ENCODE measurements at places on chromosomes 12 and 14.

GRCh38 chr12:50132505-50133135 is 20.6 kb downstream of the COX14 start:
- DNase-seq, result no peak

- no peak for DNase-seq
These were observed 192.5 kb downstream of the KTN1 start for GRCh38 chr14:55772486-55772885.

- DNase-seq, result no peak
These were observed 5.4 kb downstream of the KCNH5 start for GRCh38 chr14:63039866-63040265.

- DNase-seq, result peak; percentile 71
These were observed 652 bp downstream of the SUPT16H start for GRCh38 chr14:21382886-21383847.

DNA sequence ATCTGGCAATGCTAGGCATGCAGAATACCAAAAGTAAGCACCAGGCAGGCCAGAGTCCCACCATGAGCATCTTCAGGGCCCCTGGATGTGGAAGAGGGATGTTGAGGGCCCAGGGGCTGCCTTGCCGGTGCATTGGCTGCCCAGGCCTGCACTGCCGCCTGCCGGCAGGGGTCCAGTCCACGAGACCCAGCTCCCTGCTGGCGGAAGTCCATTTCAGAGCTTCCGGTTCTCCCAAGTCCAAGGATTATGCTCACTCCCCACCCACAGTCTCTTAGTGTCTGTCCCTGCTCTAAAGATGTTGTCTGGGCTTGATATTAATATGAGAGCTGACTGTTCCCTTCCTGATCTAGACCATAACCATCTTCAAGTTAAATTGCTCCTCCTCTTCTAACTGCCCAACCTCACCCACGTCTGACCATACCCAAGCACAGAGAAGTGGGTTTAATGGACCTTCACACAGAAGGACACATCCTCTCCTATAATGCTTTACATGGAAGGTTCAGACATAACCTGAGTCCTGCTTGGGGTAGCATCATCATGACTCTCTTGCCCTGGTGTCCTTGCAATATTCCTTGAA is 117.4 kb downstream of the DAD1 start:
- DNase-seq, result no peak

DNA sequence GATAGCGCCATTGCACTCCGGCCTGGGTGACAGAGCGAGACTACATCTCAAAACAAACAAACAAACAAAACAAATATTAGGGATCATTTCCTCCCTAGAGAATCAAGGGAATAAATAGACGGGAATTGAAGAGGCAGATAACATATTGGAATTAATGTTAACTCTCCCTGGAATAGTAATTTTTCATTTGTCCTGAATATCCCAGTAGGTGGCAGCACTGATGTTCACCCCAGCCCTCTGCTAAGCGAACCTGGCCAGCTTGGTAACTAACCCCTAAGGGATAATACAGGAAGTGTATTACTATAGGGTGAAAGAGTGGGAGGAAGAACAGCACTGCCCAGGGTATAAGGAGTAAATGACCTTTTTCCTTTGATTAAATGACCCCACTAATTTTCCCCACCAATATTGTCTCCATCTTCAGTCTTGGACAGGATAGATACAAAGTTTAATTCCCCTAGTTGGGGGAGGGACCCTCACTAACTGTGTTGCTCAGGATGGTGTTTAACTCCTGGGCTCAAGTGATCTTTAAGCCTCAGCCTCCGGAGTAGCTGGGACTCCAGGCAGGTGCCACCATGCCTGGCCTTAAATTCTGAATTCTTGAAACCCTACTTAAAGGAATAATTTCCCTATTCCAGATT is 40.5 kb downstream of the SLC2A14 start:
- DNase-seq, result peak; percentile 61

GRCh38 chr14:70631948-70632347 is 9.8 kb upstream of the TTC9 start:
- DNase-seq, result no peak

DNA sequence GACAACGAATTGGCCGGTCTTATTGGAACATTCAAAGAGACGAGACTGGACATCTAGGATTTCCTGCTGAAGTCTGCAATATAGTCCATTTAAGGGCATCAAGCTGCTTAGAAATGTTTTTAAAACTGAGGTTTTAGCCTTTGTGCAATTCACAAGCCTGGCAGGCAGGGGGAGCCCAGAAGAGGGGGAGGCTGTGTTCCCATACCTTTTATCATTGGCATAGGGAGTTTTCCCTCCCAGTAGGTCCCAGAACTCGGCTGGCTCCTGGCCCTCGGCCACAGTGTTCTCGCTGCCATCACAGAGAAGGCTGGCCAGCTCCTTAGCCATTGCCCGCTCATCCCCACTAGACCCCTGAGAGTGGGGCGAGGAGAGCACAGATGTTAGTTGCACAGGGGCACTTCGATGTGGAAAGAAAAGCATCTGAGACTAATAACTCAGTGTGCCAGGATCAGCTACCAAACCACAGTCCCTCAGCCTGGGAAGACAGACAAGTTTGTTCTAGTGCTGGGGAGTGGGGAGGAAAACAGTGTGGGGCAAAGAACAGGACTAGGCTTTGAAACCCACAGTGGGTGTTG is 15.1 kb downstream of the AVIL start:
- peak; percentile 60 for DNase-seq

- DNase-seq, result peak; percentile 79
These were observed at the start of gene IGFBP6 for GRCh38 chr12:53097564-53098353. Gene IGFBP6, plus strand, starts transcription at chr12:53097667. Its CDS starts 51 bp downstream, at chr12:53097718.

DNA sequence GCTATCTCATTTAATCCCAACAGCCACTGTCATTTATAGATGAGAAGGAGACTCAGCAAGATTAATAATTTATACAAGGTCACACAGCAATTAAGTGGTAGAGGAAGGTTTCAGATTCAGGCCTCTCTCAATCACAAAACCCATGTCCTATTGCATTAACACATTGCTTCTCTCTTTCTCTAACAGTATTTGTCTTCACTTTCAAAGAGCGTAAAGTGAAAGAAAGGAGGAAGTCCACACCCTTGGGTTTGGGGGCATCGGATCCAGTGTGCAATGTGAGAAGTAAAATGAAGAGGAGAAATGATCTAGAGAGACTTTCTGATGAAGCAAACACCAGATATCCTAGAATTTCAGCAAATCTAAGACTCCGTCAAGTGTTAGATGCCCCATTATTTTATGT is 7.0 kb upstream of the VRK1 start:
- no peak for DNase-seq

DNA sequence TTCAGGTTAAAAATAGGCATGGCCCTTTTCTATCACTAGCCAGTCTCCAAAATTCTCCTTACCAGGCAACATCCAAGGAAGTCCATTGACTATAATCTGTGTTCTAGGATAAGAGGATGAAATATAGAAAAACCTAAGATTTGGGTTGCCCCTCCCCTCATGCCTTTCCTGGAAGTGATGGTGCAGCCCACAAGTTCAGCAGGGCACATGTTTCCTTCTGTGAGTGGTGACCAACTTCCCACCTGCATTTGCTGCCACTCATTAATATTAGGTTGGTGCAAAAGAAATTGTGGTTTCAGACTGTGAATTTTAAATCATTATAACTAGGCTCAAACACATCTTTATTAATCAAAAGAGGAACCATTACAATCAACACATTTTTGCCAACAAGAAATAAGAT is 250.5 kb upstream of the FKBP4 start:
- no peak for DNase-seq

DNA sequence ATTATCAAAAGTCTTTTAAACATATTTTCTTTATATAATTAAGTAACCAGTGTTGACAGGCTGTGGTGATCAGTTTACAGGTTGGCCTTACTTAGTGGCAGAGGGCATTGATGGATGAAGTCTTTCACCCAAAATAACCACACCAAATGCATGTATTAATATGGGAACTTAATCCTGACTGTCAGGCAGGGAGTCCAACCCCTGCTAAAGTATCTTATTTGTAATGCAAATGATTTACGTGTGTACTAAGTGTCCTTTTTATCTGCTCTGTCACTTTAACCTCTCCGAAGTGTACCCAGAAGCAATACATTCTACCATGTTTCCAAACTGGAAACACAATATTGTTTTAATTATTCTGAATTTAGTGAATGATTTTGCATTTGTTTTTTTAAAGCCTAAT is 1.4 kb downstream of the MYBPC1 start:
- no peak for DNase-seq

DNA sequence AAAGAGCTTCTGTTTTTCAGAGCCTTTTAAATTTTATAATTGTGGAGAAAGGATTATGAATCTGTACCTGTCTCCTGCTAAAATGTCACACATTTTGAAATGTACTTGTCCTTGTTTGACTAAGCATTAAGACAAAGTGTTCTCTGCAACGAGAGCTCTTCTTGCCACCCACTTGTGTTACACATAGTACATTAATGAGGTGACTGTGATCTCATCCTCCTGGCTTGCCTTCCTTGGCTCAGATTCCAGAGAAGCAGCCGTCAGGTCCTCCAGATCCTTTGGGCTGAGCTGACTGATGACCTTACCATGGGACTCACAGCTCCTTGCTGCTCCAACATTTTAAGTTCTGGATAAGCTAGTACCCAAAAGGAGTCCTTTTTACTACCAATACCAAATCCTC is 81.4 kb downstream of the BBS10 start:
- DNase-seq, result no peak

DNA sequence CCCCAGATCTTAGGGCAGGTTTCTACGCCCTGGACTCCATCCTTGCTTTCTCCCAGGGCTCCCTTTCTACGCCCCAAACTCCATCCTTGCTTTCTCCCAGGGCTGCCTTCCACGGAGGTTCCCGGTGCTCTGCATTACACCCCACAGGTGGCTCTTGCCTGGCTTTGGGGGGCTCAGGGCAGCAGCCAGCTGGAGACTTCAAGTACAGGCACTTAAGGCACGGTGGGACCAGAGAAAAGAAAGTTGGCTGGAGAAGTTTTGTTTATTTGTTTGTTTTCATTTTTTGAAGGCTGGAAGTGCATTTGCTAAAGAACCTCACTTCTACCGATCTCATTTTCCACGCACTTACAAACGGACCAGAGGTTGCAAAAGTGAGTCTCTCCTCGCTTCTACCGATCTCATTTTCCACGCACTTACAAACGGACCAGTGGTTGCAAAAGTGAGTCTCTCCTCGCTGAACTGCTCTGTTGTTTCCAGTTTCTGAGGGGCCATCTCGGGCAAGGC is 103.8 kb upstream of the MED13L start:
- DNase-seq, result no peak

DNA sequence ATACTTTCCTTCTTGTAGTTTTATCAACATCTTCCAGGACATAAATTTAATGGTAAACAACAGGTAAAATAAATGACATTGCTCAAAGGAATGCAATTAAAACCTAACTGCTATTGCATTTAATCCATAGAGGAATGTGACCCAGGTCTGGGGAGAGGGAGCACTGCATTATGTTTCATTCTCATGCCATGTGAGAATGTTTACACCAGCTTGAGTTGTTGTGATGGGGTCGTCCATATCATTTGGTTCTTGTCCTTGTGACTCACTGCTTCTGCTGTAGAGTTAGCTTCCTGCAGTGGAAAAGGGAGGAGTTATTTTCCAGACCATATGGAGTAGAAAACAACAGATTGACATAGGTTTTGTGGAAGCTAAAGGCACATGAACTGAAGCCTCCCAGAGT is 129.3 kb upstream of the PMCH start:
- DNase-seq, result no peak

- DNase-seq, result no peak
These were observed 199.9 kb upstream of the PWP1 start for GRCh38 chr12:107485731-107486130.

- peak; percentile 59 for DNase-seq
These were observed 31.8 kb upstream of the OR10A7 start for GRCh38 chr12:55188974-55189556.

GRCh38 chr14:38079268-38079667 is 128.4 kb upstream of the SSTR1 start:
- DNase-seq, result no peak

DNA sequence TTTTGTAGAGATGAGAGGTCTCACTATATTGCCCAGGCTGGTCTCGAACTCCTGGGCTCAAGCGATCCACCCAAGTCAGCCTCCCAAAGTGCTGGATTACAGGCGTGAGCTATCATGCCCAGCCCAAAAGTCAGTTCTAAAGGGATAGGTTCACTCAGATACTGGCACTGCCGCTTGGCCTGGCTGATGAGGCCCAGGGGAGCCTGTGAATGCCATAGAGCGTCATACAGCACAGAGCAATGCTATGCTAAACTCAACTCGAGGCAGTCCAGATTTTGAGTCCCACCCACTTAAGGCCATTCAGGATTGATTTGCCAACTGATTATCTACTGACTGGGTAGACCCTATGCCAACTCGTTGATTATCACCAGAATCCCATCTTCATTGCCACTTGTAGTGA is 179.4 kb downstream of the ESR2 start:
- DNase-seq, result no peak

DNA sequence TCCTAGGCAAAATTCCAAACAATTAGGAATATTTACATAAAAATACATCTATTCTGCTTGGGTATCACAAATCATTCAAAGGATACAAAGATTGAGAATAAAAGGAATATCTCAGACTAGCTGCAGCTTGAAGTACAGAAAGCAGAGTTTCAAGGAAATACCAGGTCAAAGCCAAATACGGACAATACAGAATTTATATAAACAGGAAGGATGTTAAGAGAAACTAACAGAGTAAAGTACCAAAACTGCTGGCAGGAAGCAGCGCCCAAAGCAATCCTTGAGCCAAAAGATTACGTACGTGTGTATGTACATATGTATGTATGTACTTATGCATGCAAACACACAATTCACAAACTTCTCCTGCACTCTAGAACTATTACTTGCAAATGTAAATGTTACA is 86.6 kb downstream of the PPP1R12A start:
- DNase-seq, result no peak

GRCh38 chr12:125129179-125129571 is 63.9 kb downstream of the AACS start:
- no peak for DNase-seq

GRCh38 chr14:91380610-91381371 is 36.8 kb downstream of the CCDC88C start:
- DNase-seq, result no peak

DNA sequence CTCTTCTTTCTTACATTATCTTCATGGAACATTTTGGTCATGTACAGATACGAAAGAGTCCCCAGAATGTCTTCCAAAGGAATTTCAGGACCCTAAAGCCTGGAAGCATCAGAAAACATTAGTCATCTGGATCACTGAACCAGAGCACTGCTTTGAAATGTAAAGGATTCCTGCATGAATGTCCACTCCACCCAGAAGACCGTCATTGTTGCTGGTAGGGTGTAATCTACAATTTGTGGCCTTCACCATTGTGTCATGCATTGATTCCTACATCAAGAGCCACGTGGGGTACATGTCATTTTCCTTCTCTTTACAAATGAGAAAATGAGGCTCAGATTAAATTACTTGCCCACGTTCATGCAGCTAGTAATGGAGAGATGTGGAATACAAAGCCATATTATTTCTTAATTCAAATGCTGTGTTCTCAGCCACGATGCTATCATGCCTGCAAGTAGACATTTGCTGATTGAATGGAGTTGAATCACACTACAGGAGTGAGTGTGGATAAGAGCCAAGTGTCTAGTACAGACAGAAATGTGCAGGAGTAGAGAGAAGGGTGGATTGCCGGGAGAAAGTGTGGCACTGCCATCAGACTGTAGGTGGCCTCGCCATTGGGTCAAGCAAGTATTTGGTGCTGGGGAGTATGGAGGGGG is 231.2 kb downstream of the C12orf75 start:
- no peak for DNase-seq

GRCh38 chr12:89470741-89471509 is 53.7 kb downstream of the GALNT4 start:
- DNase-seq, result peak; percentile 14
